ENCODE measurements at places on chromosomes 1 and 21.
A peak's percentile ranks its signal among the peaks of the same experiment; 100 is the strongest.

GRCh38 chr21:32346951-32347350, 45.9 kb downstream of the URB1 start:
- DNase-seq: no peak

GRCh38 chr1:161091093-161091492, 1.7 kb upstream of the NECTIN4 start:
- no peak for DNase-seq

DNA sequence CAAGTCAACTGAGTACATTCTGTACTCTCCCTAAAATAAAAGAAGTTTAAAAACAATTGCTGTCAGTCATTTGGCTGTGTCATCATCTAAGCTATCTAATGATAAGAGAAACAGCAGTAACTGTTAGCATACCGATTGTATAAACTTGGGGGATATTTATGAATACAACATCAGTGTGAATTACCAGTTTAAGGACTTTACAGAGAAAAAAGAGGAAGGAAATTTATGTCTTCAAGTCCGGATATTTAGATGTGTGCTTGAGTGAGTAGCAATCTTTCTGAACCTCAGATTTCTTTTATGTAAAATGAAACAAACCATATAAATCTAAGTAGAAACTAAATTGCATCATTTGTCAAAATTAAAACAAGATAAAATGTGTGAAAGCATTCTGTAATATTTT, 1557.0 kb downstream of the MRPL39 start:
- DNase-seq: no peak

DNA sequence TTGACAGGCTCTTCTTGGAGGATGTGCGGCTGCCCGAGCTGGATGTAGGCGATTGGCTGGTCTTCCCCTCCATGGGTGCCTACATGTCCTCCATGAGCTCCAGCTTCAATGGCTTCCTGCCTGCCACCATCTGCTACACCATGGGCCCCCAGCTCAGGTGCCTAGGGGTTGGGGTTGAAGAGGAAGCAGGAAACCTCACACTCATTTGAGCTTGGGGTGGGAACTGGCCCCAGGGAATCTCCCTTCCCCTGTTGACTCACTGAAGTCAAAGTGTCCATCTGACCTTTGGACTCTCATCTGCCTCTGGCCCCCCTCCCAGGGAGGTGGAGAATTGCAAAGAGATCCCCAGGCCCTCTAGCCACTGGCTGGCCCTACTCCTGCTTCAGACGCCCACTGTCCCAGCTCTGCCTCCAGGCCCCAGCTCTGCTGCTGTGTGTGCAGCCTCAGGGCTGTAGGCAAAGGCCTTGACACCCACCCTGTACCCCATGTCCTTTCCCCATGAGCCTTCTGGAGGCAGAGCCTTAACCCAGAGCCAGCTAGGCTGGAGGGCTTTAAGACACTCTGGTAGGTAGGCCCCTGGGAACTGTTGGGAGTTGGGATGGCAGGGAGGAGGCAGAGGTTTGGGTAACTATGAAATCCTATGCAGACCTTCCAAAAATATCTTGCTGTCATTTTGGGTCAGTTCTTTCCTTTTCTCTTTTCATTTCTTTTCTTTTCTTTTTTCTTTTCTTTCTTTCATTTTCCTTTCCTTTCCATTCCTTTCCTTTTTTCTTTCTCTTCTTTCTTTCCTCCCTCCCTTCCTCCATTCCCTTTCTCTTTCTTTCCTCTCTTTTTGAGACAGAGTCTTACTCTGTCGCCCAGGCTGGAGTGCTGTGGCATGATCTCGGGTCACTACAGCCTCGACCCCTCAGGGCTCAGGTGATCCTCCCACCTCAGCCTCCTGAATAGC, 66.9 kb upstream of the TINAGL1 start:
- no peak for DNase-seq

- no peak for DNase-seq
Measured at GRCh38 chr1:5526822-5527551, 465.2 kb downstream of the NPHP4 start.

- DNase-seq: no peak
Measured at GRCh38 chr1:16727190-16728111, 12.9 kb upstream of the RNU1-4 start.

DNA sequence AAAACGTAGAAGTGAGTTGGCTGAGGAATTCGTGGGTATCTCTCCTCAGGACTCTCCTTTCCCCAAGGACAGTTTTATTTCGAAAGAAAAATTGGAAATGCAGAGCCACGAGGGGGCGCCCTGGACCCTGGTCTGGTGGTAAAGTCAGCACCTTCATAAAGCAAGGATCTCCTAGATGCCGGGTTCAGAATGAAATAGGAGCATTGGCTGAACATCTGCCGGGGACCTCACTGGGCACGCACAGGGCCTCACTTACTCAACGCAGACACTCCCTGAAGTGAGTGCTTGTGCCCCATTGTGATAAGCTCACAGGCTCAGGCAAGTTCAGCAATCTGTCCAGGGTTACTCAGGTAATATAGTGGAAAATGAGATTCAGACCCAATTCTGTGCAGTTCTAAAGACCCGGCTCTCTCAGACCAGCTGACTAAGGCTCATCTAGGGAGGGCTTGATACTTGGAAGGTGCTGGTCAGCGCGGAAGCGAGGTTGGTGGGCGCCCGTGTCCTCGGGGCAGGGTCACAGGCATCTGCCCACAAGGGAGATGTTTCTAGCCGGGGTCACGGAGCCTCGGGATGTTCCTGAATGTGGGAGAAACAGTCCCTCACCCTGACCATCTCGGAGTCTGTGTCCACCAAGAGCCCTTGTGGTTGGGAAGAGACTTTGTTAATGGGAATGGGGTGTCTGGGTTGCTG, 55.7 kb upstream of the ETV3 start:
- DNase-seq: peak; percentile 75

DNA sequence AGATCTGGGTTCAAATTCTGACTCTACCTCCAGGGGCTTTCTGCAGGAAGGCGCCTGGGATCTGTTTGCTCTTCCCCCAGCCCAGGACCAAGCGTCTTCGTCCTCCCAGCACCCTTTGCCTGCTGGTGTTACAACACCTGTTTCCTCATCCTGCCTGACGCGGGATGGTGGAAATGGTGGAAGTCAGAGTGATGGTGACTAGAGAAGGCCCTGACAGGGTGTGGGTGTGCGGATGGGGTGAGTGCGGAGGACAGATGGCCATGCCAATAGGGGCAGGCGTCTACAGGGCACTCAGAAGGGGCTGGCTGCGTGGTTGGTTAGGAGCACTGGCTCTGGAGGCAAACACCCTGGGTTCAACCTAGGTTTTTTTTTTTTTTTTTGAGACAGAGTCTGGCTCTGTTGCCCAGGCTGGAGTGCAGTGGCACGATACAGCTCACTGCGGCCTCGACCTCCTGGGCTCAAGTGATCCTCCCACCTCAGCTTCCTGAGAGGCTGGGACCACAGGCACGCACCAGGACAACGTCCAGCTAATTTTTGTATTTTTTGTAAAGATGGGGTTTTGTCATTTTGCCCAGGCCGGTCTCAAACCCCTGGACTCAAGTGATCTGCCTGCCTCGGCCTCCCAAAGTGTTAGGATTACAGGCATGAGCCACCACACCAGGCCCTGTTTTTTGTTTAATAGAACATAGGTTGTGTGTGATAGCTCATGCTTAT, 1.5 kb downstream of the THEMIS2 start:
- DNase-seq: no peak

- DNase-seq: no peak
Measured at GRCh38 chr1:9505143-9505542, 34.1 kb upstream of the SLC25A33 start.

- DNase-seq: no peak
Measured at GRCh38 chr21:44803651-44804050, 2.0 kb upstream of the UBE2G2 start.

DNA sequence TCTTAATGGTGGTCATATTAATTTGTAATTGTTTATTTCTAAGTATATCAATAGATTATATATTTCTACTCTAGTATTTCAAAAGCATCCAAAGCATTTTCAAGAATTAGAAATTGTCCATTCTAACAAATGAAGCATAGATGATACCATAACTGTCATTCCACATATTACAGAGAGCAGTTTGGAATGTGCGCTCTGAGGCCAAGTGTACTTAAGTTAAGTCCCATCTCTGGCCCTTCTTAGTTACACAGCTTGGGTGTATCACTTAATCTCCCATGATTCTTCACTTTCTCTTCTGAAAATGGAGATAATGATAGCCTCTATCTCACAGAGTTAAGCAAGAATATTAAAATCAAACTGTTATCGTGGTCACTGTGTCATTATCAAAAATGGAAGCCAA, 281.1 kb downstream of the MRPL39 start:
- no peak for DNase-seq

DNA sequence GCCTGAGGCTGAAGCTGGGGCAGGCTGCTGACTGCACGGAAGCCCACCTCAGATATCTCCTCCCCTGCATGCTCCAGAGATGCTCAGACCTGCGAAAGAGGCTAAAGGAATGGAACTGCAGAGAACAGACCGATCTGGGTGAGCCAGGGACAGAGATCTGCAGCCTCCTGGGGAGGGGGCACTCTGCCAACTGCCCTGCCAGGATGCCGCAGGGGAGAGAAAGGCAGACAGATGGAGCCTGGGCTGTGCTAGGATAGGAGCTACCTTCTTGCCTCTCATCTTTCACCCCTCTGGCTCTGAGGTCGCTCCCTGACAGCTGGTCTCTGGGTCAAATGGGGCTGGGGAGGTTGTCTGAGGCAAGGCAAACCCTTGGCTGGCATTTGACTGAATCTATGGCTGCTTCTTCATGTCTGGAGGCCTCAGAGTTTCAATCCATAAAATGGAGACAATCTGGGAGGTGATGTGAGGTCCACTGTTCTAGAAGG, 238.2 kb downstream of the GRIK3 start:
- DNase-seq: no peak

DNA sequence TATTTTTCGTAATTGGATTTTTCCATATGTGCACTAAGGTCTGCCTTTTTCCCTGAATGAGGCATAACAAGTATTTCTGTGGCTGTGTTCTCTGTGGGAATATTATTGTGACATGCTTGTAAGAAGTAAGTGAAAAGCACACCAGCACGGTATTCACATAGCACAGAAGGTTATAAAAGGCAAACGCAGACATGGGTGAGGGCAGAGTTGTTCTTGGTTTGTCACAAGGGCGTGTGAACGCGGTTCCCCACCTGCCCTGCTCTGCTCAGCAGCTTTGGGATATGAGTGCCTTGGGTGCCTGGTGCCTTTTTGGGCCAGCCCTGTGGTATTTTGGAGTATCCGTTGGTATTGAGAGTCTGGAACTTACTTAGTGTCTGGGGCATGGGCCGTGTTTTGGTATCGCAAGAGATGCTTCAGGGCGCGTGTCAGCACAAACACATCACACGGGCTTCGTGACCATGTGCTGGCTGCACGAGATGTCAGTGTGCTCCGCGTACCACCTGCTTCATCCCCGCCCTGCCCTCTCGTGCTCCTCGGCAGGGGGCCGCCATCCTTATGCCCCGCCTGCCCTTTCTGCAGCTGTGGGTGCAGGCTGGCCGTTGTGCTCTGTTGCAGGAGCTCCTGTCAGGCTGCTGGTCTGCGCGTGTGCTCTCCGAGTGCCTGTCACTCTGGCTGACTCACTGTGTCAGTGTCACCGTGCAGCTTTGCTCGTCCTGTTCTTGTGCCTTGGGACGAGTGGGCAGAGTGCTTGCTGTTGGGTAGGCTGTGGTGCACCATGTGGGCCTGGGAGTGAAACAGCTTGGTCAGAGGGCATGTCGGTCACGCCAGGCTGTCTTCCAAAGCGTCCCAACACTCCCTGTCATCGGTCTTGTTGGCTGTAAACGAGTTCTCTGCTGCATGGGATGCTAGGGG, 15.0 kb downstream of the SKI start:
- DNase-seq: no peak

DNA sequence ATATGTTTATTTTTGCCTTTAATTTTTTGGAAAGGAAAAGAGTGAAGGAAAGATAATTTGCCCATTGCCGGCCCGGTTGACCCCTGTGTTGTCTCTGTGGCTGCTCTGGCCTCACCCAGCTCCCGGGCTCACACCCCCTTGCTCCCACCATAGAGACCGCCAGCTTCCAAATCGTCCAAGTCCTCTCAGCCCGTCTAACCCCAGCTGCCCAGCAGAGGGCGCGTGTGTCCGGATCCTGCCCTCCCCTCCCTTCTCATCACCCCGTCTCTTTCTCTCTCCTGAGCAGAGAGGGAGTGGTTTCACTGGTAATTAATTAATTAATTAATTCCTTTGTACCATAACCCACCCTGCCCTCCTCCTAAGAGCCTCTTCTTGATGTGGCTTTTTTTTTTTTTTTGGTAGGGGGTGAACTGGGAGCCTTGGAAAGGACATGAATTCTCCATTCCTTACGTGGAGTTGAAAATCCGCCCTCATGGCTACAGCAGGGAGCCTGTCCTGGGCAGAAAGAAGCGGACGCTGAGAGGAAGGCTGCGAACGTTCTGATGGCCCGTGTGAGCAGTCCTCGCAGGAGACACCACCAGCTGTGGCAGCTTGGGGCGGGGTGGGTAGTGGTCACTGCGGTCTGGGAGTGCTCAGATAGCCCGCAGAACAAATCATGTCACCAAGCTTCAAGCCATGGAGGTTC, 45.9 kb downstream of the KIAA0040 start:
- DNase-seq: peak; percentile 71

GRCh38 chr21:36719614-36720013, 20.7 kb downstream of the SIM2 start:
- no peak for DNase-seq

DNA sequence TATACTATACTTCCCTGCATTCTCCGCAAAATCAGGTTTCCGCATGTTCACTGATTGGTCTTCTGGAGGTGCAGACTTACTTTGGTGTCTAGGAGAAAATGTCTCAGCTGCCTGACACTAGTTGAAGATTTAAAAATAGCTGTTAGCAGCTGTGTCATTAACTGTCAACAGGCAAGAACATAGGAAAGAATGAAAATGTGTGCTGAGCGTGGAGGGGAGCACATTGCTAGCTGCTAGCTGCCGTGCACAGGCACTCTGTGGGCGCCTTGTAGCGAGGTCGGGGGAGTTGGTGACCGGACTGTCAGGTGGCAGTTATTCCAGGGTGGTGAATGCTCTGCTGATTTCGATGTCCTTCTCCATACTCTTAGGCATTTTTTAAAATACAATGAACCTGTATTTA, 5.2 kb downstream of the FAAH start:
- DNase-seq: no peak

DNA sequence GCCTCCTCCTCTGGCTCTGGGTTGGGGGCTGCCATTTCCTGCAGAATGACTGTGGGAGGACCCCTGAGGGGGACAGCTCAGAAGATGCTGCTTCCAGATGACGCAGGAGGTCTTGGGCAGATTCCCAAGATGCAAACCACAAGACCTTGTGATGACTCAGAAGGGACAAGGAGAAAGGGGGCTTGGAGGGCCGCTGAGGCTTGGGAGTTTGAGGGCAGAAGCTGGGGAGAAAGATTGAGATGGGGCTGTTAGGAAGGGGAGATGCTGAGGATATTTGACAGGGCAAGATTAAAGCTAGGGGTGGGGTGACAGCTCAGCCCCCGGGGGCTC, 7.5 kb downstream of the PTPRU start:
- no peak for DNase-seq

- DNase-seq: no peak
Measured at GRCh38 chr1:26181586-26182382, 4.5 kb downstream of the CNKSR1 start.

- no peak for DNase-seq
Measured at GRCh38 chr1:16241221-16241708, 4.3 kb upstream of the CPLANE2 start.

- DNase-seq: no peak
Measured at GRCh38 chr1:31511848-31512615, 64.3 kb upstream of the TINAGL1 start.
